ENCODE measurements at places on chromosomes 5 and 9. TPM values are rescaled to one million over a fixed set of nuclear protein-coding genes. Genes with fewer than 3 reads are reported as not detected.

- DNase-seq = no peak
Observed at GRCh38 chr9:108544866-108545265, 310.9 kb downstream of the ACTL7B start.

GRCh38 chr5:134524826-134525682 lies at the start of gene JADE2:
Gene JADE2 (plus strand): TSS chr5:134525670. CDS start chr5:134535858, 10,188 bp downstream.
- peak; percentile 28 for DNase-seq

DNA sequence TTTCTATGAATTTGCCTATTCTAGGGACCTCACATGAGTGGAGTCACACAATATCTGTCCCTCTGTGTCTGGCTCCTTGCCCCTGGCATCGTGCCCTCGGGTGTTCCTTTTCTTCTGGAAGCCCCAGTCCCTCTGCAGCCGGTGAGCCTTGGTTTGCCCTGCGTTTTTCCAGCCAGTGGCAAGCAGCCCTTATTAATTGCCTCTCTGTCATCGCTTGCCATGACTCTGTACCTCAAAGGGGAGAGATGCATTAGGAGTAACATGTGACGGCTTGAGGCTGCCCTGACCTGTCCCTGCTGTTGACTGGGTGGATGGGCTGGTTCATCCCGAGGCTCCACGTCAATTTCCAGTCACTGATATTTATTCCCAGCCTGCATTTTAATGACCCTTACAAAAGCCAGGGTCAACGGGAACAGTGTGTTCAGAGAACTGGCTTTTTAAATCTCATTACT lies 87.3 kb downstream of the CFAP90 start:
- DNase-seq = no peak

- no peak for DNase-seq
Observed at GRCh38 chr5:31090467-31090866, 103.0 kb upstream of the CDH6 start.

DNA sequence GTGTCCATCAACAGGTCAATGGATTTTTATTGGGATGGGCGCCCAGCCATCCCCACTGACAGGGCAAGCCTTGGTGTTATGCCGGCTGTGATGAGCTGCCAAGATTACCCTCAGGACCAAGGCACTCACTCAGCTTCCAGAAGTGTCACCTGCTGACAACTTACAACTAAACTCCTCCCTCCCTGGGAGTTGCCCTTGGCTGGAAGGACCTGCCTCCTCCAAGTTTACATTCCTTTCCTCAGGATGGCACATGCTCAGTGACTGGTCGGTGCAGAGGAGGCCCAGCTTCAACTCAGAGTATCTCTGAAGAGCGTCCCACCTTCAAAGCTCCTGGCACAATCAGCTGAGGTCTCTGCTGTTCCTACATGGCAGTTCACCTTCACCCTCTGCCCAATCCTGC lies 52.5 kb upstream of the ZBTB43 start:
- no peak for DNase-seq

FCN2 gene
- not detected for total RNA-seq

GDF9 gene
- 0.49 TPM for total RNA-seq

Data from neural crest cell (in vitro differentiated cells).